Stimulated activated CD8-positive, alpha-beta memory T cell treated with anti-CD3 and anti-CD28 coated beads, Interleukin-15, amount 100 ng/mL, for 24 hours (primary cell): ENCODE measurements at places on chromosomes 3 and 15.

DNA sequence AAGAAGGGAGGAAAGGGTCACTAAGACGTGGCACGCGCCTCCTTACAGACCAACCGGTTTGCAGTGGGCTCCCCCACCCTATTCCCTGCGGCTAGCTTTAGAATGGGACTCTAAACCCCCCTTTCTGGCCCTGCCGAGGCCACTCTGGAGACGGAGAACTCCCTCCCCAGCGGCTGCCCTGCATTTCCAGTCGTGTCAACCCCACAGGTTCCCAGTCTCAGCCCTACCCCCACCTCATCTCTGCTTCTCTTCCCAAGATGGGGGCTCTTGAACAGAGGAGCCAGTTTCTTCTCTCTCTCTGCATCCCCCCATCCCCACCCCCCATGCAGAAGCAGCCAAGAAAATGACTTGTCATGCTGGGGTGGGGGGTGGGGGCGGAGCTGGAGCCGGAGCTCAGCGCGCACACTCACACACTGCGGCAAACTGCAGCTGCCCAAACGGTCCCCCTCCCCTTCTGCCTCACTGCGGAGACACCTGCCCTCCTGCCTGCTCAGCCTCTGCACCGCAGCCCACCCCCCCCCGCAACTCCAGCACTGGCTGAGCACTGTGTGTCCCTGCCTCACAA lies 871 bp downstream of the MAP1A start:
- DNase-seq: no peak

DNA sequence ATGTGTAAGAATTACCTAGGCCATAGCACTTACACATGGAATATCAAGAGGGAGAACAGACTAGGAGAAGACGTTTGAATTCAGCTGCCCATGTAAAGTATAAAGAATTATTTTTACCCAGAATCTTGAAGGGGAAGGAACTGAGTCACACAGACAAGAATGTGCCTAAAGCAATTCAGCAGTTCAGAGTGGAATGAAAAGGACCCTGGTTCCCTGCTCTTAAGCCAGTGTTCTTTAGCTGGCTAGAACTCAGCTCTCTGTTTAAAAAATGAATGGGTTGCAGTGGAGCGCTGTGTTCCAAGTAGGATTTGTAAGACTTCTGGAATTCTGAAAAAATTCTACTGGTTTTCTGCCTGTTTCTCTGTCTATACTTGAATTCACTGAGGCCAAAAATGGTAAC lies 440.2 kb downstream of the LPP start:
- no peak for DNase-seq

GRCh38 chr3:150519026-150519425 lies 27.3 kb downstream of the SERP1 start:
- DNase-seq: no peak

DNA sequence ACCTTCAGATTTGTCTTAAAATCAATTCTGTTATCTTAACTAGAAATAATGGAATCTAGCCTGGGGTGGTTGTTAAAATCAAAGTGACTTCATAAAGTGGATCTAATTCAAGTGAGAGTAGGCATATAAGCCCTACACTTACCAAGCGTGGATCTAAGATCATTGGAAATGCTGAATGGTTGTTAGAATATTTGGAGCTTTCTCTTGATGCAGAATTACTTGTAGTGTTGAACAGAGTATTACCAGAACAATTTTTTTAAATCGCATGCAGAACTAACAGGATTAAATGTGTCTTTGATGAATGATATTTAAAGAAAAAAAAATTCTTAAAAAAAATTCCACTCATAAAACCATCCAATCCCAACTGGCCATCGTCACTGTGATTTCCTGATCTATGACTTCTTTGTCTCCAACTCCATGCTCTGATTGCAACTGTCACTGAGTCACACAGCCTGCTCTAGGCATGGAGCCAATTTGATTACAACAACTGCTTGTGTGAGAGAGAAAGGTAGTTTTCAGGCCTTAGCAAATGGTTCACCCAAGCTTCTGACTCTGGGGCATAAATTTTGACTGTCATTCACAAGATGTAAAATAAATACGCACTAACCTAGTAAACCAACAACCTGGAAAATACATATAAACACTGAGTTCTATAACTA lies 25.9 kb upstream of the SPRED1 start:
- no peak for DNase-seq

DNA sequence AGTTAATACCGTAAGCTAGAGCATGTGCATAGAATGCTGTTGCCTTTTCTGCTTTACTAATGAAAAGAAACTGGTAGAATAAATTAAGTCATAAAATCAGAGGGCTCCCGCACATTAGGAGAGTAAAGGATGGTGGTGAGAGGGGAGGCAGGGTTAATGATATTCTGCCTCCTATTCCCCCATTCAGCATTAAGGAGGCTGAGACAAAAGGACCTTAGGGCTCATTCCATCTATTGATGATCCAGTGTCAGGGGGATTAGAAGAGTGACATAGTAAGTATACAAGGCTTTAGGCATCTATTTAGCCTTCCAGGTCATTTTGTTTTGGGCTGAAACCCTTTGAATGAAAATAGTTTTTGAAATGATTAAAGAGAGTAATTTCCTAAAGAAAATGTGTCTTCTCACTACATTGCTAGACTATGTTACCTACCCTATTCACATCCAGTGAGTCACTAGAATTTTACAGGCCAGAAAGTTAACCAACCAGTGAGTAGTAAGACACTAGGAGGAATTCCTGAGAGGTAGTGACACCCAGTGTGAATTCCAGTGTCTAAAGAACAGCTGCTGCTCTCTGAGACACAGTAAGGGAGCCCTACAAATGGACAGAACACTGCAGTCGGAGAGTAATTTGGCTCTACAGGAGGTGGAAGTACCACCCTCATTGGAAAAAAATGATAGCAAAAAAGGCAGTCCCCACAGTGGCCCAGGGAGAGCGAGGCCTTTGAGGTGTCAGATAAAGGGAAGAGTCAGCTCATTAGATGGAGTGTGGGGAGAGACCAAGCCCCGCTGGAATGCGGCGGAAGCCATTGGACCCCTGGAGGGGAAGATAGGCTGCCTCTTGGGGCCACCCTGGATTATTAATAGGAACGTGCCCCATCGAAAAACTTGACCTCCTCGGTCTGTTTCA lies 67.6 kb downstream of the TUSC7 start:
- DNase-seq: no peak

DNA sequence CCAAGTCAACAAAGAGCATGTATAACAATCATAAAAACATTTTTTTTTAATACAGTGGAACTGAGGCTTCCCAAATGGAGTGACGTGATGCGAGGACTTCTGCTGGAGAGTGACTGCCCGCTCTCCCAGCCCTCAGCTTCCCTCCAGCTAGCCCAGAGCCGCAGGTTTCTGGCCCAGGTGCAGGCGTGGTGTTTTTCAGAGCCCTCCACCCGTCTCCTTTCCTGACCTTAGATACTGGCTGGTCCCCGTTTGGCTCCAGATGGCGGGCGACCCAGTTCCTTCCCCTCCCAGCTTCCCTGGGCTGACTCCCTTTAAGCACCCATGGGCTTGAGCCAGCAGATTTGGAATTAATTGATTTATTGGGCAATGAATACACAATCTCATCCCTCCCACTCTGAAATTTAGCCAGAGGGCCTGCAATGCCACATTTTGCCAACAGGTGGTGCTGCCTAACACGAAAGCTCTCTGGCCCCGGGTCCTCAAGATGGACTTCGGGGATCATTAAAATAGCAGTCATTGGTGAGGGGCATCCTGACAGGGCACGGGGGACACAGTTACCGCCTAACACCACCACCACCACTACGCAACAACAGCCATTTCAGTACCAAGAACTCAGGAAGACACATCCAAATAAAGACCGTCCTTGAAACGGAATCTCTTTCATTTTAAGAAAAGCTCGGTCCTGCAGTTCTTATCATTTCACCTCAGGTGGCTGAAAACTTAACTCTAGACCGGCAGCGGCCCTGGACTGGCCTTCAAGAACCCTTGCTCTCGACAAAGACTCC lies 47.5 kb upstream of the MUC4 start:
- peak; percentile 73 for DNase-seq

DNA sequence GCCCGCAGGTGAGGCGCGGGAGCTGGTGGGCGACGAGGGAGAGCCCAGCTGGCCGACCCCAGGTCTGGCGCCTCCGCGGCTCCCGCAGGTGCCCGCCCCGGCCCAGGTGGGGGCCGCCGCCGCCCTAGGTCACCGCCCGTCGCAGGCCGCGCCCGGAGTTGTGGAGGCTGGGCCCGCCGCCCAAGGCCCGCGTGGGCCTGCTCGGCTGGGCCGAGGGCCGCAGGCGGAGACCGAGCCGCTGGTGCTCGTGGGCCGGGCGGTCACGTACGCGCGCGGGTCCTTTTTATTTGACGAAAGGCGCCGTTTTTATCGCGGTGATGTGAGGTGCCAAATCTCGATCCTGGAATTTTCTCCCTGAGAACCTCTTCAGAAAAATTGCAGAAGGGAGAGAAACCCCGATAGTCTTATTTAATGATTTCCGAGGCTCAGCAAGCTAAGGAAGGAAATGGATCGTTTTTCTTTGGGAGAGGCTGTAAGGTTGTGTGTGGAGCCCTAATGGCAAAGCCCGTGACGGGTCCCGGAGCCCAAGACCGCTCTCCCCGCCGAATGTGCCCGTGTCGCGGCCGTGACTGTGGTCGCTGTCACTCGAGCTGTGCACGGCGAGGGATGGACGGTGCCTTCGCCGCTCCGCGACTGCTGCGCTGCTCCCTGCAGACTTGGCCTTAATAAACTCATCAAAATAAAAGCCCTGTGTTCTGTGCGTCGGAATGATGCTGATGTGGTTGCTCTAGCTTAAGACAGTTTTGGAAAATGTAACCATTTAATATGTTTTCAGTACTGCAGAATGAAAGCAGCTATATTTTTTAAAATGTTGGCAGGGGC lies 612 bp downstream of the APPL1 start:
- peak; percentile 28 for DNase-seq

GRCh38 chr3:30810625-30811024 lies 83.8 kb downstream of the GADL1 start:
- no peak for DNase-seq

DNA sequence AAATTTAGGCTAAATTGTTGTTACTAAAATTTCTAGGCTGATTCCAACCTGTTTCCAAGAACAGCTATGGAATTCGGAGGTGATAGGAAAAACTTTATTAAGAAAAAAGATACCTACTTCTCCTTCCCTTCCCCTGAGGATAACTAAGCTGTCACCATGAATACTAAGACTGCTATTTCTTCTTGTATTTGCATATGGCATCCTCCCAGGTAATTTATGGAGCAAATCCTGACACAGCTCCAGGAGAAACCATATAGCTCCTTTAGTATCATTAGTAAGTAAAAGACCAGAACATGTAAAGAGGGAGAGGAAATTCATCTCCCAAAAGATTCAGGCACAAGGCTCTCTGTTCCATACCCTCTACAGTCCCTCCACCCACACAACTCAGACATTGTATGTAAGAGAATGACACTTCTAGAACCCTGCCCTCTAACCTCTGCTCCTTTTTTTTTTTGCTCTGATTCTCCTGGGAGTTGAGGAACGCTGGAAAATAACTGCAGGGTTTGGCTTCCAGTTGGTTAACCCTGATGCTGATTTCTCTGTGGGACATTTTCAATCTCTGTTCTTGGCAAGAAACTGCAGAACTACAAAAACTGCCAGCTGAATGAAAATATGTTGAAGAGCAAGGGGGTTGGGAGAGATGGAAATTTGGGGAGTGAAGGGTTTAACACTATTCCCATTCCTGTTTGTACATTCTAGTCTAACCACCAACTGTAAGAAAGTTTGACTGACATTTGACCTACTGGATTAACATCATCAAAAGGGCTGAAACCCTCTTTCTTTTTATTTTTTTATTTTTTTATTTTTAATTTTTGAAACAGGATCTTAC lies 14.2 kb upstream of the MAGI1 start:
- no peak for DNase-seq

DNA sequence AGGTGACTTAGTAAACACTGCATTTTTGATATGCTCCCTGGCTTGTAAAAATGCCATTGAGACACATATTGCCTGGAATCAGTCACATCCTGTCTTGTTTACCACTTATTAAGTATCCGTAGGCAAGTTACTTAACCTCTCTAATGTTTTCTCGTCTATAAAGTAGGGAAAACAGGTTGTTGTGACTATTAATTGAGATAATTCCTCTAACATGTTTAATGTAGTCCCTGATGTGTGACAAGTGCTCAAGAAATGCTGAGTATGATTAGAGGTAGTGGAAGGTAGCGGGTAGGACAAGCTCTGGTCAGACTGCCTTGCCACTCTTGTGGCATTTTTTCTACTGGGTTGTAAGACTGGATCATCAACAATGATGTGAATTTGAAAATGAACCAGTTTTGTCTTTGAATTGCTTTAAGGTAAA lies 54.1 kb downstream of the NFKBIZ start:
- DNase-seq: no peak

DNA sequence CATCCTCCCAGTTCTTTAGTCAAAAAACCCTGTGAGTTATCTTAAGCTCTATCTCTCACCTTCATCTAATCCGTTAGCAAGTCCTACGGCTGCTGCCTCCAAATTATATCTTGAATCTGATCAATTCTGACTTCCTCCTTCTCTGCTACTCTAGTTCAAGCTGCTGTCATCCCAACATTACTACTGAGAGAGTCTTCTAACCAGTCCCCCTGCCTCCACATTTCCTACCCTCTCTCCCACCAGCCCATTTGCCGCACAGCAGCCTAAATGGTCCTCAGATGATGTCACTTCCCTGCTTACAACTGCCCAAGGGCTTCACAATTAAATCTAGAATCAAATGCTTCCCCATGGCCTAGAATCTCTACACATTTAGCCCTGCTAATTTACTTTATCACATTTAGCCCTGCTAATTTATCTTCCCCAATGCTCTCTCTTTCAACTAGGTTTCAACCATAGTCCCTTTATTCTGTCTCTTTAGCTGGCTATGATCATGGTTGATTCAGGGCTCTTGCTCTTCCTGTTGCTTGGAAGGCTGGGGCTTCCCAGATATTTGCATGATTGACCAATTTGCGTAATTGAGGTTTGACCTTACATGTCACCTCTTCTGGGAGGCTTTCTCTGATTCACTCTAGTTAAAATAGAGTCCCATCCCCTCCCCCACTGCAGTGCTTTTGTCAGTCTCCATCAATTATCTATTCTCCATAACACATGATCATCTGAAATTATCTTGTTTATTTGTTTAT lies 11.0 kb upstream of the ARL14 start:
- no peak for DNase-seq

- no peak for DNase-seq
These were observed 39.7 kb downstream of the LRTM1 start for GRCh38 chr3:54888162-54888561.

DNA sequence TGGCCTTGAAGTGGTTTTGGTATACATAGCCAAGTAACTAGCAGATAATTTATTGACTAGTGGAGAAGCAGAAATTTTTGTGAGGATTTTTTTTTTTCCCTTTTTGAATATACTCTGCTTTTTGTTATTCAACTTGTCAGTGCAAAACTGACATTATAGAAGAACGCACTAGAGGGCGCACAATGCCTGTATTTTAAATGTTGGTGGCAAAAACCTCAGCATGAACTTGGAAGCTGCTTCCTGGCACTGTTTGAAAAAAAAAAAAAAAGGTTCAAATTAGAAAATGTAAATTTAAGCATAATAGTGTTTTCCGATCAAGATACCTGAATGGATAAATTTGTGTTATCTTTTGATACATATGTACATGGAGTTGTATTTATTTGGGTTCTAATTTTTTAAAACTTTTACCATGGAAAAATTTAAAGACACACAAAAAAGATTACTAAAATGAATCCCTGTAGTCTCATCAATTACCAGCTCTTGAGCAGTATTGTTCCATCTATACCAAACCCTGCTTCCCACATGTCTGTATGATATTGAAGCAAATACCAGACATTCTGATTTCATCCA lies 56.0 kb downstream of the SLC25A26 start:
- no peak for DNase-seq

- DNase-seq: no peak
These were observed 17.7 kb downstream of the TTC21A start for GRCh38 chr3:39124876-39125840.

- no peak for DNase-seq
These were observed at the start of gene GJD2 for GRCh38 chr15:34754674-34755418. Gene GJD2, minus strand, starts transcription at chr15:34754998. Its CDS starts 510 bp downstream, at chr15:34754488.

GRCh38 chr3:44237161-44237560 lies 4.5 kb upstream of the TOPAZ1 start:
- no peak for DNase-seq
